ENCODE measurements at places on chromosomes 2 and 18.

- DNase-seq = no peak
Observed at GRCh38 chr18:58512648-58513588, 116.0 kb downstream of the ALPK2 start.

DNA sequence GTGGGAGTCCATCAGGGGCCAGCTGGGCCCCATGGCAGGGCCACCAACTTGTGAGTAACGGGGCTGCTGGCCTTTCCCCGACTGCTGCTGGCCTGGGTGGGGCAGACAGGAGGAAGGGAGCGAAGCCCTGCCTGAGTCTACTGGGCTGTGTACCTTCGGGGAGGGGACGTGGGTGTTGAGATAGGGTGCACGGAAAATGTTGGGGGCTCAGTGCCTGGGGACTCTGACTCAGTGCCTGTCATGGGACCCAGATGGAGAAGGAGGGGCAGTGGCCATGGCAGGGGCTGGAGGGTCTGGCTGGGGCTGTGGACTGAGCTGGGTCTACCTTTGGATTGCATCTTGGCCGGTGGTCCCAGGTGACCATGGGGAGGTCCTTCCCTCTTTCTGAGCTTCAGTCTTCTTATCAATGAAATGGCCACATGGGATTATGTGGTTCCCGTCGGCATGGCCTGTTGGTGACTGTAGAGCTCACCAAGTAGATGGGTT lies 4.0 kb downstream of the SLC4A3 start:
- DNase-seq = no peak

DNA sequence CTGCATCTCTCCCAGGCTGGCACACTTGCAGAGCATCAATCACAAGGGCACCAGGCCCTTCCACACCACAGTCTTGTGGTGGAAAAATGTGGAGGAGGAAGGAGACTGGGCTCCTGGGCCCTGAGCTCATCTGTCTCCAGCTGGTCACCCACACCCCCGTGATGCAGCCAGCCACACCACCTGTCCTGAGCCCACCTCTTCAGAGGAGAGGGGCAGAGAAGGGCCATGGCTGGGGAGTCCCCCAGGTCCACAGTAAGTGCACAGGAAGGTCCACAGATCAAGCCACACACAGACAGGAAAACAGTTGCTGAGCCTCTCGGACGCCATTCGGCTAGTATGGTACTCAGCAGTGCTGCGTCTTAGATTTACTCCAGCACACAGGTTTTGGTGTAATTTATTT lies 203.5 kb upstream of the SALL3 start:
- DNase-seq = no peak

GRCh38 chr2:199842631-199843395 lies 8.2 kb downstream of the FTCDNL1 start:
- DNase-seq = no peak

GRCh38 chr18:39305766-39306165 lies 1740.2 kb upstream of the CELF4 start:
- DNase-seq = no peak

GRCh38 chr2:37417321-37417720 lies 72.9 kb downstream of the QPCT start:
- no peak for DNase-seq

DNA sequence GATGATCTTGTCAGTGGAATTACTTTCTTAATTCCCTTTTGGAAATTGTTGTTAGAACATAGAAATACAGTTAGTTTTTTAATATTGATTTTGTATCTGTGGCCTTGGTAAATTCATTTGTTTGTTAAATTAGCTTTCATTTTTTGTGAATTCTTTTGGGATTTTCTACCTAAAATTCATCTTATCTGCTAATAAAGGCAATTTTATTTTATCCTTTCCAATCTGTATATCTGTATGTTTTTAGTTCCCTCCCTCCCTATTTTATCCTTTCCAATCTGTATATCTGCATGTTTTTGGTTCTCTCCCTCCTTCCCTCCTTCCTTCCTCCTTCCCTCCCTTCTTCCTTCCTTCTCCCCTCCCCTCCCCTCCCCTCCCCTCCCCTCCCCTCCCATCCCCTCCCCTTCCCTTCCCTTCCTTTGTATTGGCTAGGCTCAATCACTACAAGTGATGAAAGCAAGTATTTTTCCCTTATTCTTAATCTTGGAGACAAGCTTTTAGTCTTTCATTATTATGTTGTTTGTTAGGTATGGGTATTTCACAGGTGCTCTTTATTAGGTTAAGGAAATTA lies 244.4 kb downstream of the ALK start:
- no peak for DNase-seq

- DNase-seq = no peak
Observed at GRCh38 chr18:323253-323622, 55.4 kb upstream of the THOC1 start.

GRCh38 chr2:172278667-172279066 lies 148.7 kb upstream of the ITGA6 start:
- DNase-seq = no peak

GRCh38 chr2:109446278-109447131 lies 167.3 kb downstream of the SEPTIN10 start:
- DNase-seq = no peak

DNA sequence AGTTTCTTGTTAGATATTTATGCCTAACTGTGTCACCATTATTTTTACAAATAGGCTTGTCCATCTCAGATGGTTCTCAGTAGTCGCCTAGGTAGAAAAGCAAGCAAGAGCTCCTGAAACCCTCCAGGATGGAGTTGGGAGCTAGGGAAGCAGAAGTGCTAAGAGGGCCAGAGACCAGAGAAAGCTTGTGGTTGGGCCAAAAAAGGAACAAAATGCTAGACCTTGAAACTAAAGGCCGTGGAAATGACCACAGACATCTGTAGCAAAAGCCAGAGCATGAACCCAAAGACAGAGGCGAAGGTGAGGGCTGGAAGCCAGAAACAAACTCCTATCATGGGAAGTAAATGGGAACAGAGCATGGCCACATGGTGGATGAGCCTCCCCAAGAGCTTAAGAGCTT lies 29.9 kb upstream of the RMDN2 start:
- no peak for DNase-seq

- DNase-seq = no peak
Observed at GRCh38 chr2:178531168-178531567, 50.9 kb downstream of the PLEKHA3 start.

- no peak for DNase-seq
Observed at GRCh38 chr2:226978300-226978699, 142.4 kb downstream of the RHBDD1 start.

Measured in thymus (tissue), 14 donors.